ENCODE measurements at places on chromosomes 3 and 15. TPM values are rescaled to one million over a fixed set of nuclear protein-coding genes. Genes with fewer than 3 reads are reported as not detected.

DNA sequence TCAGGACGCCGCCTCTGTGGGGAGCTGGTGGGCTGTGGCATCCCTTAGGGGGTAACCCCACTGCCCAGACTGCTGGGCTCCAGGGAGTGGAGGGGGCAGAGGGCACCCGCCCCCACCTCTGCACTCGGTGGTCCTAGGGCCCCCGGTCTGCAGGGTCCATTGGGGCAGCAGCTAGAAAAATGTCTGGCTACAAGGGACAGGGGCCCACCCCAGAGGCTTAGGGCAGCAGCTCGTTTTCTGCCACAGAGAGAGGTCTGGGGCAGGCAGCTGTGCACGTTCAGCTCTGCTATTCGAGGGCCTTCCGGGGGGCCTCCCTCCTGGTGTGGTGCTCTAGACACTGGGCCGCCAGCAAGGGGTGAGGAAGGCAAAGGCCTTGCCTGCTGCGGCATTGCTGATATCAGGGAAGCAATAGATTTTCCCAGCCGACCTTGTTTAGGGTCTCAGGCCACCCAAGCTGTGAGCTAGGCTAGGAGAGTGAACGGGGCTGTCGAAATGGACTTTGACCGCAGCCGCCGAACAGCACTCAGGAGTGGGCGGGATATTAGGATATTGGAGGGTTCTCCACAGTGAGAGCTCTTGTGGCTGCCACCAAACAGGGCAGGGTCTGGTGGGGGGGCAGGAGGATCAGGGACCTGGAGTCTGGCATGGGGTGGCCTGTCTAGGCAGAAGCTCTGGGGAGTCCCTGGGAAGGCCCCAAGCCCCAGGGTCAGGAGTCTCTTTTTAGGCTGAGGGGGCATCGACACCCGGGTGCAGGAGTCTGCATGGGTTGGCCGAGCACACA, 61.4 kb upstream of the KLF13 start:
- H3K4me1 ChIP-seq = peaks cover 74% of the 10 kb centered on the region
- no peak overlapping the region for H3K4me3 ChIP-seq

- peaks cover 10% of the 10 kb centered on the region for H3K27me3 ChIP-seq
- H3K27ac ChIP-seq = no peak overlapping the region
- no peak overlapping the region for H3K4me3 ChIP-seq
- no peak for DNase-seq
- no peaks in the 10 kb centered on the region for H3K4me1 ChIP-seq
Observed at GRCh38 chr3:160768918-160769317, 12.9 kb downstream of the PPM1L start.

DNA sequence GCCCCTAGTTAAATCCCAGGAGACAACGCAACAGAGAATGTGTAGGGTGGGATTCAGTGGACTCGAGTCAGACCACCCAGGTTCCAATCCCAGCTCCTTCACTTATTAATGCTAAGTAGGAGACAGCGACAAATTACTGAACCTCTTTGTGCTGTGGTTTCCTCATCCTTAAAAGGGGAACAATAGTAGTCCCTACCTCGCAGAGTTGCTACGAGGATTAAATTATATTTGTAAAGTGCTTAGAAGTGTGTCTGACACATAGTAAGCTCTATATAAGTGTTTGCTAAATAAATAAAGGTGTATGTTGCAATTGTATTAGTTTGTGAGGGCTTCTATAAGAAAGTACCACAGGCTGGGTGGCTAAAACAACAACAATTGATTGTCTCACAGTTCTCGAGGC, 58.0 kb upstream of the PPARG start:
- peaks cover 7% of the 10 kb centered on the region for H3K27me3 ChIP-seq
- H3K27ac ChIP-seq = no peak overlapping the region
- no peaks in the 10 kb centered on the region for H3K36me3 ChIP-seq
- no peak for DNase-seq
- H3K4me3 ChIP-seq = no peak overlapping the region

- no peak overlapping the region for H3K27ac ChIP-seq
- peaks cover 22% of the 10 kb centered on the region for H3K27me3 ChIP-seq
- H3K4me3 ChIP-seq = no peak overlapping the region
- H3K36me3 ChIP-seq = no peaks in the 10 kb centered on the region
- no peak for DNase-seq
- no peaks in the 10 kb centered on the region for H3K4me1 ChIP-seq
Observed at GRCh38 chr3:69743975-69744906, 5.0 kb downstream of the MITF start.

GRCh38 chr15:91891788-91892345, 38.4 kb downstream of the SLCO3A1 start:
- H3K27me3 ChIP-seq = no peaks in the 10 kb centered on the region
- peaks cover 17% of the 10 kb centered on the region for H3K4me1 ChIP-seq
- H3K27ac ChIP-seq = no peak overlapping the region
- no peak overlapping the region for H3K4me3 ChIP-seq

DNA sequence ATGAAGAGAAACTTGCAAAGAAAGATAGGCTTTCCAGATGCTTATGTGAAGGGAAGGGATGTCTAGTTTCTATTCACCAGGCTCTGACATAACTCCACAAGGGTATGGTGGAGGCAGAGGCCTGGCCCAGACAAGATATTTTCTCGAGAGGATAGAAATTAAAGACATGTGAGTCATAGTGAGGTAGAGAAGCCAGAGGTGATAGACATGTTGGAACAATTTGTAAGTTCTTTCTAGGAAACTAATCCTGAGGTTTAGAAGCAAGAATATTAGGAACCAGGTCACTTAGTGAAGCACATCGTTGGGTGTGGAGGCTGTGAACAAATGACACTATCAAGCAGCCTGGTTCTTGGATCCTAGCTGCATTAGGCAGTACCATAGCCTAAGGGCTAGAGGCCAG, 176.9 kb downstream of the BBX start:
- H3K4me3 ChIP-seq = no peak overlapping the region
- no peaks in the 10 kb centered on the region for H3K4me1 ChIP-seq
- H3K27ac ChIP-seq = no peak overlapping the region
- DNase-seq = no peak
- H3K36me3 ChIP-seq = no peaks in the 10 kb centered on the region
- no peaks in the 10 kb centered on the region for H3K27me3 ChIP-seq

GRCh38 chr3:178022599-178022998, 513.6 kb upstream of the KCNMB2 start:
- DNase-seq = no peak
- peaks cover 8% of the 10 kb centered on the region for H3K4me1 ChIP-seq
- H3K36me3 ChIP-seq = no peaks in the 10 kb centered on the region
- no peaks in the 10 kb centered on the region for H3K27me3 ChIP-seq

GRCh38 chr3:134647902-134648760, 2.7 kb downstream of the KY start:
- no peak for DNase-seq
- no peak overlapping the region for H3K4me3 ChIP-seq
- H3K27me3 ChIP-seq = peaks cover 20% of the 10 kb centered on the region
- H3K36me3 ChIP-seq = no peaks in the 10 kb centered on the region

DNA sequence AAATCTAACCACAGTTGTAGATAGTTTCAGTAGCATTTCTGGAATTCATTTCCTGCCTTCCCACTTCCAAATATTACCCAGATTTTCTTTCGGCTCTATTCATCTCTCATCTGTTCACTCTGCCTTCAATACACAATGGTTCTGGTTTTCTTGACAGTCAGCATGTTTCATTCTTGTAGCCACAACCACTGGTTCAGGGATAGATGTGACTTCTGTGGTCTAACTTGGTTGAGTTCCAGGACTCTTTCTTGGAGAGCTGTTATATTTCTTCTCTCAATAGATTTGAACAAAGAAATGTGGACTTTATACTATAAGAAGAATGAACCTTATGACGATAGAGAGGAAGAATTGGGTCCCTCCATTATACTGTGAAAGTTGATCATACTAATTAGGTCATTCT, 228.8 kb downstream of the NSUN3 start:
- no peak for DNase-seq
- H3K27ac ChIP-seq = no peak overlapping the region
- H3K4me3 ChIP-seq = no peak overlapping the region
- H3K27me3 ChIP-seq = no peaks in the 10 kb centered on the region
- no peaks in the 10 kb centered on the region for H3K4me1 ChIP-seq

GRCh38 chr3:87145553-87145952, 81.6 kb upstream of the CHMP2B start:
- H3K4me3 ChIP-seq = no peak overlapping the region
- no peak for DNase-seq

DNA sequence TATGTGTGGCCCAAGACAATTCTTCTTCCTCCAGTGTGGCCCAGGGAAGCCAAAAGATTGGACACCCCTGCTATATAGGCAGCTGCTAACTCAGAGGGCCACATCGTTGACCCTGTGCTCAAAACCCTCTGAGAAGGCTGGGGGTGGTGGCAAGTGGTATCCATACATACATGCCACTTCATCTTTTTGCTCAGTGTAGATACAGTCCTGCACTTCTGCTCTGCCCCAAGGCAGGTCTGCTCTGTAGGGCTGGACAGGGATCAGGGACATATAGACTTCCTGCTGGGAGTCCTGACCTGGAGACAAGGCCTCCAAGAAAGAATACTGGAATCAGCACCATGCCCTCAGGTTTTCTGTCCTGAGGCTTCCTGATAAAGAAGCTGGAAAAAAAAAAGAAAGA, 4.5 kb upstream of the HCN4 start:
- no peaks in the 10 kb centered on the region for H3K36me3 ChIP-seq
- no peak for DNase-seq
- peaks cover 28% of the 10 kb centered on the region for H3K27me3 ChIP-seq
- H3K4me1 ChIP-seq = no peaks in the 10 kb centered on the region

DNA sequence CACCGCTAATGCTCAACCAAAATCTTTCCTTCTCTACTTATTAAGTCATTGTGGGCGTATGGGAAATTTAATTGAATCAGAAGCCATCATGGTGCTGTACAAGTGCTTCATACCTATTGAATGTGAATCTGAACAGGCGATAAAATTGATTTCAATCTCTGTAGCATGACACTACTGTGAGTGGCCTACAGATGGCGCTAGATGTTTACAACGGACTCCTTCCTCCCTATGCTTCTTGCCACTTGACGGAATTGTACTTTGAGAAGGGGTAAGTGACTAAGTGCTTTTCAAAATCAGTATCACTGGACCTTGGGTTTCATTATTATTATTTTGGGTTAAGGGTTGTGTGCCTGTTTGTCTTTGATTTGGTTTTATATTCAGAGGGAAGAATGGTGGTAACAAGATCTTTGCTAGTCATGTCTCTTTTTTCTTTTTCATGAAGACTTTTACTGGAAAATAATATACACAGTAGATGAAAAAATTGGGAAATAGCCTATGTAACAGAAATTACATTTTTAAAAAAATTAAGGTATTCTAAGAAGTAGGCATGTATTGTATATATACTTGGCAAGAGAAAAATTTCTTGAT, 35.4 kb downstream of the ACP3 start:
- peaks cover 10% of the 10 kb centered on the region for H3K4me1 ChIP-seq
- H3K36me3 ChIP-seq = no peaks in the 10 kb centered on the region
- H3K27me3 ChIP-seq = peaks cover 7% of the 10 kb centered on the region
- DNase-seq = peak; percentile 48

Gene CLDN18
- total RNA-seq = not detected

Gene GOLGA8M
- total RNA-seq = 0.55 TPM

Gene CPEB1
- total RNA-seq = not detected

Gene SLC24A5
- total RNA-seq = not detected

Gene TIGIT
- total RNA-seq = 6.3 TPM

Gene MYZAP
- not detected for total RNA-seq

Gene SH2D7
- total RNA-seq = not detected

Gene CIB2
- total RNA-seq = 2.2 TPM

Gene DUOXA1
- total RNA-seq = not detected

Gene CTXN2
- total RNA-seq = 0.05 TPM

Gene SLC9A9
- total RNA-seq = 1.6 TPM

All from activated T-helper 2 cell treated with anti-CD3 and anti-CD28 coated beads, Interferon-gamma antibody, Interleukin-2, Interleukin-4, amounts not matched to agents 10 μg/mL and 5 μg/mL and 100 μg/mL, durations not matched to agents 14 hours and 24 hours and 36 hours (primary cell).